ENCODE measurements at places on chromosomes 2 and 18.
A peak's percentile ranks its signal among the peaks of the same experiment; 100 is the strongest.

GRCh38 chr18:21134895-21135294 lies 23.3 kb upstream of the ROCK1 start:
- DNase-seq = peak; percentile 34

DNA sequence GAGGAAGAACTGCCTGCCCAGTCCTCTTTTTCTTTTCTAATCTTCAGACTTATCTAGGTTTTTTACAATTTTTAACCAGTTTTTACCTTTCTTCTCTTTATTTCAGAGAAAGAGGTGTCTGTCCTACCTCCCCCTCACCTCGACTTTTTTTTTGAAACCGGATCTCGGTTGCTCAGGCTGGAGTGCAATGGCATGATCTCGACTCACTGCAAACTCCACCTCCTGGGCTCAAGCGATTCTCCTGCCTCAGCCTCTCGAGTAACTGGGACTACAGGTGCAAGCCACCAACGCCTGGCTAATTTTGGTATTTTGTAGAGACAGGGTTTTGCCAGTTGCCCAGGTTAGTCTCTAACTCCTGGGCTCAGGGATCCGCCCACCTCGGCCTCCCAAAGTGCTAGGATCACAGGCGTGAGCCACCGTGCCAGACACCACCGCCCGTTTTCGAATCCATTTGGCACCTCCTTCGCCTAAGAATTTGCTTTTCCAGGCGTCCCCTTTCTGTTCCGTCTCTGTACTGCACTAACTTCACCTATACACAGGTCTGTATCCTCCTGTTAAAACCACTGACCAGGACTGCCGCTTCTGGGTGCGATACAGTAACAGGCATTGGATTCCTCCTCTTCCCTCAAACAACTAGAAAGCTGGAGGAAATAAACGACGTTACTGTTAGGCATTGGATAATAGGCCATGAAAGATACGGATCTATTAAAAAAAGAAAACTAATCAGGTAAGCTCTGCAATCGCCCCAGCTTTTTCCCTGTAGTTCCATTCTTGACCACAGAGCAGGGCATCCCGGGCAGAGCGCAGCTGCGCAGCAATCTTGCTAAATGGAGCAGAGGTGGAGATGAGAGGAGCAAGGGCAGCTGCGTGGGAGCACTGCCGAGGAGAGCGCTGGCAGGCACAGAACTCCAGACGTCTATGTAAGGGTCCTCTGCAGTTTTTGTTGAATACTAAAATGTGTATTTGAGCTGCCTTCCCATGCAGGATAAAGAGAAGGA lies 69.9 kb downstream of the ZC3H6 start:
- no peak for DNase-seq

GRCh38 chr18:25279133-25279532 lies 72.8 kb downstream of the ZNF521 start:
- no peak for DNase-seq

- no peak for DNase-seq
These were observed 5.0 kb downstream of the TMEM185B start for GRCh38 chr2:120218181-120218580.

GRCh38 chr2:24485197-24485596 lies 5.9 kb upstream of the NCOA1 start:
- no peak for DNase-seq
